ENCODE measurements at places on chromosomes 4 and X. TPM values are rescaled to one million over a fixed set of nuclear protein-coding genes. Genes with fewer than 3 reads are reported as not detected.

- DNase-seq = no peak
- H3K27ac ChIP-seq = no peak overlapping the region
- no peaks in the 10 kb centered on the region for H3K27me3 ChIP-seq
- H3K4me3 ChIP-seq = no peak overlapping the region
- H3K36me3 ChIP-seq = no peaks in the 10 kb centered on the region
Measured at GRCh38 chr4:18394656-18395055, 373.1 kb upstream of the LCORL start.

GRCh38 chr4:83626245-83626836 lies 90.4 kb downstream of the GPAT3 start:
- no peak overlapping the region for H3K4me3 ChIP-seq
- H3K4me1 ChIP-seq = peaks cover 13% of the 10 kb centered on the region
- H3K27me3 ChIP-seq = no peaks in the 10 kb centered on the region
- H3K27ac ChIP-seq = peak overlapping the region; percentile 71
- no peaks in the 10 kb centered on the region for H3K36me3 ChIP-seq

DNA sequence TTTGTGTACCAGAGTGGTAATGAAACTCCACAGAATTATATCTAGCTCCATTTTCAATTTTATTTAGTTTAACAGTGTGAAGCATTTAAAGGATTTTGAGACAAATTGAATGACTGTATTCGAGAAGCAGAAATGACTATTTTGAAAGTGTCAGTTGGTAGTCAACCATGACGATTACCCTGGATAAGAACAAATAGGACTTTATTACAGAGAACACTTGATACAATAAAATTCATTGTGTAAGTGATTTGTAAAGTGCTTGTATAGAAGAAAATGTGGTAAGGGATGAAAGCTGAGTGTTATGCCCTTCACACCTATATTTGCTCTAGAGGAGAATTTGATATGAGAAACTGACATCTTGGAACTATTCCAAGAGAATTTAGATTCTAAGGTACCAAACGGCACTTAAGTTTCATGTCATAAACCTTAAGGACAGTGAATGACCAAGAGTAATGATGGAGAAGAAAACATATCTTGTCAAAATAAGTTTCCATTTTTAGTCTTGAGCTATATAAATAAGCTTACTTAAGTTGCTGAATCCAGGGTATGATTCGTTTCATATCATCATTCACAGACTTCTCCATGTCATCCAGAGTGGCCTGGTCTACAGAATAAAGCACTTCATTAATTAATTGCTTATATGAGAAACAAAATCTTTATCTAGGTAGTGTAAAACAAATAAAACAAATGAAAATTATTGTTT lies 34.6 kb downstream of the MED14 start:
- no peaks in the 10 kb centered on the region for H3K27me3 ChIP-seq

DNA sequence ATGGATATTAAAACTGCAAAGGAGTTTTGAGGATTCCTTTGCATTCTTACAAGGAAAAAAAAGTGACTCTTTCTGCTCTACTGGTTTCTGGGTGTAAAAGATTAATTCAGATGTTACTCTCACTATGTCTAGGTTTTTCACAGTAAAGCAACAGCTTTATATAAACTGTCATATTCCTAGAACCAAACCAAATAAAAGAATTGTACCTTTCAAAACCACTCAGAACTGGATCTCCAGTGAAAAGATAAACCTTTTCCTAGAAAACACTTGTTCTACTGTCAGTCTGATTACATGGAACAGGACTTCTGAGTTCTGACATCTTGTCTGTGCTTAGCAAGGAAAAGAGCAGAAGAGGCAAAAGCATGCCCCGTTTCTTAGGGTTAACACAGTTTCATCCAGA lies 5.0 kb upstream of the PPID start:
- H3K27me3 ChIP-seq = peaks cover 6% of the 10 kb centered on the region
- no peaks in the 10 kb centered on the region for H3K4me1 ChIP-seq
- H3K27ac ChIP-seq = no peak overlapping the region
- no peak for DNase-seq
- no peaks in the 10 kb centered on the region for H3K36me3 ChIP-seq
- no peak overlapping the region for H3K4me3 ChIP-seq

DNA sequence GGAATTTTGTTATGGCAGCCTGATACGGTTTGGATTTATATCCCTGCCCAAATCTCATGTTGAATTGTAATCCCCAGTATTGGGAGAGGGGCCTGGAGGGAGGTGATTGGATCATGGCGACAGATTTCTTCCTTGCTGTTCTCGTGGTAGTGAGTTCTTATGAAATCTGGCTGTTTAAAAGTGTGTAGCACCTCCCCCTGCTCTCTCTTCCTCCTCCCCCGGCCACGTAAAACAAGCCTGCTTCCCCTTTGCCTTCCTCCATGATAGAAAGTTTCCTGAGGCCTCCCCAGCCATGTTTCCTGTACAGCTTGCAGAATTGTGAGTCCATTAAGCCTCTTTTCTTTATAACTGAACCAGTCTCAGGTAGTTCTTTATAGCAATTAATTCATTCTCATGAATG lies 37.9 kb downstream of the SUPT20HL2 start:
- no peak overlapping the region for H3K27ac ChIP-seq
- H3K36me3 ChIP-seq = no peaks in the 10 kb centered on the region
- no peaks in the 10 kb centered on the region for H3K27me3 ChIP-seq
- no peak overlapping the region for H3K4me3 ChIP-seq
- DNase-seq = no peak

- DNase-seq = no peak
- no peak overlapping the region for H3K4me3 ChIP-seq
- no peaks in the 10 kb centered on the region for H3K36me3 ChIP-seq
- no peaks in the 10 kb centered on the region for H3K4me1 ChIP-seq
- no peaks in the 10 kb centered on the region for H3K27me3 ChIP-seq
Measured at GRCh38 chrX:7216981-7217587, 69.1 kb upstream of the PUDP start.

Gene IL2
- total RNA-seq = not detected

Gene TAF7L
- total RNA-seq = 0.75 TPM
